Activated CD4-positive, alpha-beta T cell treated with anti-CD3 and anti-CD28 coated beads for 36 hours (primary cell): ENCODE measurements at places on chromosomes 6 and 20.

DNA sequence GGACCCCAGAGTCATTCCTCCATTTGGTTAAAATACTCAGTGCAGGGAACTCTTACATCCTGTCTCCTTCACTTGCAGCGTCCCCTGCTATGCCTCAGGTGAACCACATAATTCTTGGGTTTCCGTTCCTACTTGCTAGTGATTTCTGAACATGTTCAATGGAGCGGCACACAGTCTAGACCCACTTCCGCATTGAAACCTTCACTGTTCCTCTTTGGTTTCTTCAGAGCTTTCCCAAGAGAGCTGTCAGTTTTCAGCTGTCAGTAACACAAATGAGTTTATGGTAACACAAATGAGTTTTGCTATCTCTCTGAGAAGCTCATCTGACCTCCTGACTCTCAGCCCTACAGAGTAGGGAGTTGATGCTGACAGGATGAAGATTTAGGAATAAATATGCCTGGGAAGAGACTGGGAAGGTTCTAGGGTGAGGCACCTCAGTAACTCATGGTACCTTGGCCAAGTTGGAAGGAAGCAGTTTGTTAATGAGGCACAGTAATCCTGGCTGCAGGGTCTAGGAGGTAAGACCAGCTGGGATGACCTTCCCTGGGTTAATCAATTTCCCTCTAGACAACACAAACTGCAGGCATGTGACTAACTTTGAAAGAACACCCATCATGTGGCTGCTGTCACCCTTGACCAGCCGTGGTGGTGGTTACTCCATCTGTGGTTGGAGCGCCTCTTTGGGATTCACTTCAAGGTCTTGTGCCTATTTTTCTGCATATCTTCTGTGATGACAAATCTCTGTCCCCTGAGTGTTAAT is 5.4 kb downstream of the SYS1 start:
- no peaks in the 10 kb centered on the region for H3K27me3 ChIP-seq
- peak; percentile 50 for DNase-seq
- peak overlapping the region; percentile 62 for H3K27ac ChIP-seq
- H3K36me3 ChIP-seq: peaks cover 25% of the 10 kb centered on the region
- peak overlapping the region; percentile 13 for H3K4me3 ChIP-seq

DNA sequence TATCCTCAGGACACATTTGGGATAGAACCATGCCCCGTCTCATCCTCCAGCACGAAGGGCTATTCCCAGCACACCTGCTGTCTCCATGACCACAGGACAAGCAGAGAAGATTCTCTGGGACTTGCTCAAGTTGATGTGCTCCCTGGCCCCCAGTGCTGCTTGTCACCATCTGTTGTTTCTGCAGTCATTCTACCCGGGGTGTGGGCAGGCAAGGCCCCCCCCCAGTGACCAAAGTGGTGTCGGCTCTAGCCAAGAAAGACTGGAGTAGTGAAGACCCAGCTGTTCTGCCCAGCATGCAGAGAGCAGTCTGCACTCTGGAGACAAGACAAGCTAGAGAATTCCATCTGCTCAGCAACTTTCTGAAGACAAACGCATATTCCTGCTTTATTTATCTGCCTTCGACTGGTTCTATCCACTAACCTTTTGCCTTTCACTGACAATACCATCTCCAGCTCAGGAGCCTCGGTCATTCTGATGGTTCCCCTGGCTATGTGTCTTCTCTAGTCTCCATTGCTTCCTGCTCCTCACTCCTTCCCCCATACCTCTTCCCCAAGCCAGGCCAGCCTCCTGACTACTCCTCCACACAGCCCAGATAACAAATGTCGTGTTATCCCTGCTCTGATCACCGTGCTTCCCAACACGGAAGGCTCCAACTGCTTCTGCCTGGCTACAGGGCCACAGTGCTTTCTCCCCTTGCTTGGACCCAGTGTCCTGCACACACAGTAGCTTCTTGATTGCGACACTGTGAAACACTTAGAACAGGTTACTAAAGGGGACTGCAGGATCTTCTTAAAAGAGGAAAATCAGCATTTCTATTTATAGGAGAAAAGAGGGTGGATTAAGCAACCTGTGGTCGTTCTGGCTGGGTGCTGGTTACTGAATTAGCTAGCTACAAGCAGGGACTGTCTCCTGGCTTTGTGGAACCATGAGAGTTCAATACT is 86.7 kb upstream of the EMILIN3 start:
- H3K4me3 ChIP-seq: no peak overlapping the region
- H3K27me3 ChIP-seq: no peaks in the 10 kb centered on the region
- peaks cover 48% of the 10 kb centered on the region for H3K36me3 ChIP-seq
- H3K27ac ChIP-seq: no peak overlapping the region
- DNase-seq: no peak
- H3K4me1 ChIP-seq: no peaks in the 10 kb centered on the region

- H3K4me3 ChIP-seq: no peak overlapping the region
- H3K4me1 ChIP-seq: no peaks in the 10 kb centered on the region
- H3K27ac ChIP-seq: no peak overlapping the region
- H3K36me3 ChIP-seq: no peaks in the 10 kb centered on the region
- no peak for DNase-seq
Measured at GRCh38 chr6:117149324-117149723, 116.0 kb upstream of the VGLL2 start.

DNA sequence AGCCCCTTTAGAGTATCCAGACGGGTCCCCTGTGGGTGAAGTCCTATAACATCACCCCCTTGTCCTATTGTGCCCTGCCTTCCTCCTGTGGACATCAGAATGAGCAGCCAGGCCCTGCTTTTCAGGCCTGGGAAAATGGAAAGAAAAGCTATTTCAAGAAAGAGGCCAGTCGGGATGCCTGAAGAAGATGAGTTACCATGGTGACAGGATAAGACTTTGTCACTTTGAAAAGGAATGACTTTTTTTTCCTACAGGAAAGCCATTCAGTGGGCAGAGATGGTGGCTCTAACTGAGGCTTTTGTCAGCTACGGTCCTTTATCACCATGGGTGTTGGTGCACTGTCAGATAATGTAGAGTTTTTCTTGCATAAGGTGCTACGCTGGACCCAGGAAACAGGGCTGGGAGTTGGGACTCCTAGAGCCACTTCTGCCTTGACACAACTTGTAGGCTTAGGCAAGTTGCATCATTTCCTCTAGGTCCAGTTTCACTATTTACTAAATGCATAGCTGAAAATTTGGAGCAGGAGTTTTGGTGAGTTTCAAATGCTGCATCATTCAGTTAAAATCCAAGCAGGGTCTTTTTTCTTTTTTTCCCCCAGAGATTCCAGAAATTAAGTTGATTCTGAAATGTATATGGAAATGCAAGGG is 293.6 kb upstream of the PRND start:
- peaks cover 10% of the 10 kb centered on the region for H3K27me3 ChIP-seq
- peak overlapping the region; percentile 23 for H3K27ac ChIP-seq
- H3K36me3 ChIP-seq: no peaks in the 10 kb centered on the region
- no peak overlapping the region for H3K4me3 ChIP-seq
- DNase-seq: no peak

DNA sequence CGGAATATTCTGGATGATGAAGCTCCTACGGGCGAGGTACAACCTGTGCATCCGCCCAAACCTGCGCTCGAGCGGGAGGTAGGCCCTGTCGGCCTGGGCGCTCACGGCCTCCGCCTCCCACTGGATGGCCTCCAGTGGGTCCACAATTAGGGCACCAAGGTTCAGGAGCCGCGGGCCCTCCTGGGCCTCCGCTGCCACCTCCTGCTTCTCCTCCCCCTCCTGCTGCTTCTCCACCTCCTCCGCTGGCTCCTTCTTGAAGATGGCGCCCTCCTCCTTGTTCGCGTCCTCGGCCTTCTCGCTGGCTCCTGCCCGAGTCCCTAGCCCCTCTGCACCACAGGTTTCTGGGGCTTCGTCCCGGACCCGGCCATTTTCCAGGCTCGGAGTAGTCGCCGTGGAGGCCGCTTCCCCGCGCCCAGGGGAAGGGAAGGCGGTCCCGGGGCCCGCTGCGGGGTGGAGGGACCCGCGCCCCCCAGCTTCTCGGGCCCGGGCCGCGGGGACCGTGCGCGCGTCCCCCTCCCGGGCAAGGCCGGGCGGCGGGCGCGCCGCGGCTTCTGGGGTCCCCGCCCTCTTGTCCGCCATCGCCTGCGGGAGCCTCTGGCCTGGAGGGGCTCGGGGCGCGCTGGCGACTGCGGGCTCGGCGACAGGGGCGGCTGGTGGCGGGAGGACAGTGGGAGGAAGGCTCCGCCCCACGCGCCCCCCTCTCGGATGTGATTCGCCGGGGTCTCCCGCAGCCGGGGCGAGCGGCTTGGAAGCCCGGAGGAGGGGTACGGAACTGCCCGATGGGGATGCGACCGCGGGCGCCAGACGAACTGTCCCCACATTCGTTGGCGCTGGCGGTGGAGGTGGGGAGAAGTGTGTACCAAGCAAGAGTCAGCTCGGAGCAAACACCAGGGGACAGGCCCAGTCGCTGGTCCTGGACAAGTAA is 17.6 kb downstream of the PLAGL2 start:
- H3K27ac ChIP-seq: peak overlapping the region; percentile 84
- H3K27me3 ChIP-seq: no peaks in the 10 kb centered on the region
- peaks cover 34% of the 10 kb centered on the region for H3K36me3 ChIP-seq
- H3K4me3 ChIP-seq: peak overlapping the region; percentile 64
- DNase-seq: peak; percentile 72
- peaks cover 48% of the 10 kb centered on the region for H3K4me1 ChIP-seq
